ENCODE measurements at places on chromosomes 5 and 9. TPM values are rescaled to one million over a fixed set of nuclear protein-coding genes. Genes with fewer than 3 reads are reported as not detected.

GRCh38 chr5:157744051-157745011, 819 bp downstream of the LSM11 start:
- peaks cover 18% of the 10 kb centered on the region for H3K4me1 ChIP-seq
- peak overlapping the region; percentile 93 for H3K4me3 ChIP-seq
- peak overlapping the region; percentile 43 for H3K27ac ChIP-seq
- DNase-seq, result peak; percentile 74
- no peaks in the 10 kb centered on the region for H3K36me3 ChIP-seq
- peaks cover 5% of the 10 kb centered on the region for H3K27me3 ChIP-seq

DNA sequence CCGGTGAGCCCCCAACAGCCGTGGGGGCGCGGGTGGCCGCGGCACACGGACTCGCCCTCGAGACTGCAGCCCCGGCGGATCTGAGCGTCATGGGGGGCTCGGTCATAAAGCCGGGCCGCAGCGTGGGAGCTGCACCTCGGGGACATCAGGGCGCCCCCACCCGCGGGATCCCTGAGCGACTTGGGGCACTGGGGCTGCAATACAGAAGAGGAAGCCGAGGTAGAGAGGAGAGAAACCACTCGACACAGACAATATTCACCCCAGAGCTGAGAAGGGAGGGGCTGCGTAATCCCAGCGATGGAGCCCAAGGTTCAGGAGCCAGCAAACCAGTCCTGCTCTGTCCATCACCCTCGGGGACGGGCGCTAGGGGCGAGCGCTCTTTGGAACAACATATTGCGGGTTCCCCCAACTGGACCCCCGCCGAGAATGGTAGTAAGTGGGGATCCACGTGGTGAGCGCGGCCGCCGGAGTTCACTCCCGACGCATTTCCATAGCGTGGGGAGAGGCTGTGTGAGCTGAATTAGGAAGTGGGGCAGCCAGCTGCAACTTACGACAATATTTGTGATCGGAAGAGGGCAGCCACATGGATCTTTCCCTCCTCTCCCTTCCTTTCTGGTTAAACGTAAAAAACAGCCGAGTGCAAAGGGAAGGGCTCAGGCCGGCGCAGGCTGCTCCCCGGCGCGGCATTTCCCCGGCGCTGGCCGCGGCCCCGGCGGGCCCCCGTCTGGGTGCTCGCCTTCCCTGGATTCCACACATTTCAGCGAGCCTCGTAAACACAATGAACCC, 9.9 kb downstream of the PTCH1 start:
- peak; percentile 76 for DNase-seq
- H3K4me3 ChIP-seq, result peak overlapping the region; percentile 99
- H3K27ac ChIP-seq, result peak overlapping the region; percentile 95
- peaks cover 26% of the 10 kb centered on the region for H3K4me1 ChIP-seq

- no peak overlapping the region for H3K27ac ChIP-seq
- H3K27me3 ChIP-seq, result no peaks in the 10 kb centered on the region
Observed at GRCh38 chr5:61319388-61320146, 12.5 kb upstream of the ZSWIM6 start.

DNA sequence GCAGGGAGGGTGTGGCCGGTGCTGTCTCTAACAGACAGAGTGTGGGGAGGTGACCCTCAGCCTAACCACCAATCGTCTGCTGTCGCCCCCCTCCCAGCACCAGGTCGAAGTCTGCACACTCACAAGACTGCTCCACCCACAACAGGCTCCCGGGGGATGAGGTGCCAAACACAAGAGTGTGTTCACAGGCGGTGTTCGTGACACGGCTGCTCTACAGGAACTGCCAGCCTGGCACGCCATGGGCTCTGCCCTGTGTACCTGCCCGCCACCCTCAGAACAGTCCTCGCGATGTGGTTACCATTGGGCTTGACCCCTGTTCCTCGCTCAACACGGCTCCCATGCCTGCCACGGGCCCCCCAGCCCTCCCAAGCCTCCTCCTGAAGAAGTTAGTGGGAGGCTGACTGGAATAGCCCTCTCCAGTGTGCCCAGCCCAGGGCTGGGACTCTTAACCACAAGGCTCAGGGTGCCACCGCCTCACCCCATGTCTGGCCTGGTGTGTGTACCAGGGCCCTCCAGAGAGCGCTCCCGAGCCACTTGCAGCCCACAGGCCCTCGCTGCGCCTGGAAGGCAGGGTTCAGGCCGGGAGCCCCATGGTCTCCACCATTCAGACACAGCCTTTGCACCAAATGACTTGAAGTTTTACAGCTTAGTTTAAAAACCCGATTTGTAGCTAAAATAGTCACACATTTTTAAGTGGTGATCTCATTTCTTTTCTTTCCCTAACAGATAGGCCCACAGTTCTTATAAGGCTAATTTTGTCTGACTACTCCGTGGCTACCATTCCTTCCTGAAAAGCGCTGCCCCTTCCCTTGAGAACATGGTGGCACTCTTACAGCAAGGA, 102.5 kb downstream of the CAMSAP1 start:
- DNase-seq, result no peak
- no peaks in the 10 kb centered on the region for H3K27me3 ChIP-seq
- no peak overlapping the region for H3K27ac ChIP-seq
- H3K36me3 ChIP-seq, result no peaks in the 10 kb centered on the region
- no peaks in the 10 kb centered on the region for H3K4me1 ChIP-seq
- no peak overlapping the region for H3K4me3 ChIP-seq

DNA sequence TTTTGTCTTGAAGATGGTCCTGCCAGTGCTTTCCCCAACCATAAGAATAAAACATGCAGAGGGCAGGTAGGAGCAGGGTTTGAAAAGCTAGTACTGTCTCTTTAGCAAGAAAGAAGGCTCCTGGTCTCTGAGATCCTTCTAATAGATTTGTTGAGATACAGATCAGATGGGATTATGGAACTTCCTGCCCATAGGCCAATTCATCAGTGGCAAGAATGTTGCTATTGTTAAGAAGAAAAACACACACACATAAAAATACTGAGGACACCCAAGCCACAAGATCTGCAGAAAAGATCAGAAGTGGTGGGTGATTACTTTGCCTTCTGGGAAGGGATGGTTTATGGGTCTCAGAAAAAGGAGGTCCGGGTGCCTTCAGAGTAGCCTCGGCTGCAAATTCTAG, 59.8 kb downstream of the TNC start:
- no peak for DNase-seq
- peaks cover 3% of the 10 kb centered on the region for H3K36me3 ChIP-seq
- H3K4me1 ChIP-seq, result no peaks in the 10 kb centered on the region
- peaks cover 4% of the 10 kb centered on the region for H3K27me3 ChIP-seq

- no peaks in the 10 kb centered on the region for H3K36me3 ChIP-seq
- H3K27ac ChIP-seq, result no peak overlapping the region
- DNase-seq, result no peak
- H3K4me1 ChIP-seq, result no peaks in the 10 kb centered on the region
Observed at GRCh38 chr5:132100672-132101261, 27.2 kb downstream of the CSF2 start.

DNA sequence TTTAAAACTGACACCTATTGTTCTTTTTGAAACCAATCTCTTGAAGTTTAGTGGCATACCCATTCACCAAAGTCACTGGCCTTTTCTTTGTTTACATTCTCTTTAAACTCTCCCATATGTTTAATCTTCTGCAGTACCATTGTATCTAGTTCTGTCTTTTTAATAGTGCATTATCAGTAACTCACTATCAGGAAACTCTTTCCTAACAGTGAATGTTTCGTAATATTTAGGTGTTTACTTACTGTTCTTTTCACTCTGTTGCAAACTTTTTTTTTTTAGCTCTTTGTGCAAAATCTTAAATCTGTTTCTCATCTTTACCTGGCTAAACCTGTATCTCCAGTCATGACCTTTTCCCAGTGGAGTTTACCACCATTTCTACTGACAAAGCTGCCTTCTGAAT, 17.2 kb downstream of the SMAD5 start:
- DNase-seq, result no peak
- peak overlapping the region; percentile 28 for H3K27ac ChIP-seq
- H3K27me3 ChIP-seq, result no peaks in the 10 kb centered on the region

DNA sequence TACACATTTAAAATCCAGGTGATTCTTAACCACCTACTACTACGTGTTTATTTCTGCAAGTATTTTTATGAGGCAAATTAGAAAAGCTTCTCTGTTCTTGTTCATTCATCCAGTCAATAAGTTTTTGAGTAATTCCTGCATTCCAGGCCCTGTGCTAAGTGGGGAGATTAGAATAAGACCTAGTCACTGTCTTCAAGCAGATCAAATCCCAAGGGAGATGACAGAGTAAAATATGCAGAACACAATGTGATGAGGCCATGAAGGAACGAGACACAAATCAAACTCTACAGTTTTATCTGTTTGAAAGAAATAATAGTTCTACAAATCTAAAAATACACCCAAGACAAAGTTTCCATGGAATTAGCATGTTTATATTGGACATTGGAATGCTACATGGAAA, 158.8 kb downstream of the CEP120 start:
- no peak overlapping the region for H3K27ac ChIP-seq
- DNase-seq, result no peak
- no peaks in the 10 kb centered on the region for H3K36me3 ChIP-seq
- H3K4me3 ChIP-seq, result no peak overlapping the region
- no peaks in the 10 kb centered on the region for H3K4me1 ChIP-seq

DNA sequence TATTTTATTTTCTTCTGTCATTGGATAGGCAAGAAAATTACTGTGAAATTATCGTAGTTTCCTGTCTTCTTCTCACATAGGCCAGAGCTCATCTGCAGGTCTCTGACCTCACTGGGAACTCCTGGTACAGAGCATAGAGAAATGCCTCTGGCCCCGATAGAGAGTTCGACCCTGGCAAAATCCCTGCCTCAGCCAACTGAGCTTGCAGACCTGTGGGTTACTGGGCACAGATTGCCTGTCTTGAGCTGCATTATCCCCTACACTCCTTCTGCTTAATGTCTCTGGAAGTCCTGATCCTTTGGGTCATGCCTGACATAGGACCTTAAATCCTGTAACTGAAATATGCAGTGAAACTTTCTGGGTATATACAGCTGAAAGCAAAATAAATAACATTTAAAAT, 439.3 kb upstream of the CTNND2 start:
- no peaks in the 10 kb centered on the region for H3K36me3 ChIP-seq
- no peak overlapping the region for H3K27ac ChIP-seq
- H3K27me3 ChIP-seq, result no peaks in the 10 kb centered on the region

DNA sequence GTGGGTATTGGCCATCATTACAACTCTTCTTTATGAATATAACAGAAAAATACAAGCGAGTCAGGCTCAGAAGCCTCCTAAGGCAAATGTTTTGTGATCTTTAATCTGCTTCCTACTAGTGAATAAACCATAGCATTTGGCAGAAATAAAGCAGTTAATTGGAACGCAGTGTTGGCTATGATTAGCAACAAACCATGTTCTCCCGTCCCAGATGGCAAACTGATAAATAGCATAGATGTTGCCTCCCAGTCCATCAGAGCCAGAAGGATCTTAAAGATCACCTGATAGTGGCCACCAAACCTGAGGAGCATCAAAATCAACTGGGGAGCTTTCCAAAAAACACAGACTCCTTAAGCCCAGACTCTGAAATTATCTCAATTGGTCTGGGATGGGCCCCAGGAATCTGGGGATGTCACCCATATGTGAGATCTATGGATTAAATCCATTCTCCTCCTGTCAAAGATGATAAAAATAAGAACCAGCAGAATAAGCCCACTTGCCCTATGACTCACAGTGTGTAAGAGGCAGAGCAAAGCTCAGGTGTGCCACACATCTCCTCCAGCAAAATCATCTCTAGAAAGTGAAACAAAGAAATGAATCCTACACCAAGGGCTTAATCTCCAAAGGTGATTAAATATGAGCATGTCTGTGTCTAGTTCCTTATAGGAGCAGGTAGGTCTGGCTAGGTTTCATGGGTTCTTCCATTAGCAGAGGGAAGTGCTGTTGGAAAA, 50.3 kb downstream of the APBA1 start:
- H3K27me3 ChIP-seq, result no peaks in the 10 kb centered on the region
- no peaks in the 10 kb centered on the region for H3K4me1 ChIP-seq
- no peak overlapping the region for H3K4me3 ChIP-seq
- no peaks in the 10 kb centered on the region for H3K36me3 ChIP-seq

DNA sequence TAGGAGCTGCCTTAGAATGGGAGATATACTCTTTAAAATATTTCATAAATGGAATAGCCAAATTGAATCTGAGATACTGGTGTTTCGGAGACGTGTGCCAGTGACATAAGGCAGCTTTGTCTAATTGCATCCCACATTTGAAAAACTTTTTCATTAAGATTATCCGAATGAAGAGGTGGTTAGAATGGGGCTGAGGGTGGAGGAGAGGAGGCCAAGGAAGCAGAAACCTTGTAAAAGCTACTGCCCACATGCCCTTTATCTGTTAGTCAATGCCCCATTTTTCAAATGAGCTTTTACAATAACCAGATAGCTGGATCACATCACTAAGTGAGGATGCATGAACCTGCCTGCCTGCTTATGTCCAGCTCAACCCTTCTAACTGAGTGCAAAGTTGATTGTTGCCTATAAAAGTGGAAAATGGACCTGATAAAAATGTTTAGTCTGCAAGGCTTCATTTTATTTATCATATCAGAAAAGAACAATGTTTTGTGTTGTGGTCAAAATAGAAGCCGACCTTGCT, 34.8 kb downstream of the SNX24 start:
- no peak overlapping the region for H3K27ac ChIP-seq
- no peaks in the 10 kb centered on the region for H3K27me3 ChIP-seq
- H3K4me3 ChIP-seq, result no peak overlapping the region

GRCh38 chr5:142544946-142545649, 140.8 kb downstream of the FGF1 start:
- H3K27ac ChIP-seq, result no peak overlapping the region
- DNase-seq, result no peak
- no peaks in the 10 kb centered on the region for H3K36me3 ChIP-seq
- no peak overlapping the region for H3K4me3 ChIP-seq
- peaks cover 35% of the 10 kb centered on the region for H3K4me1 ChIP-seq

- H3K36me3 ChIP-seq, result no peaks in the 10 kb centered on the region
- no peak for DNase-seq
- H3K27ac ChIP-seq, result no peak overlapping the region
- H3K27me3 ChIP-seq, result peaks cover 21% of the 10 kb centered on the region
- peaks cover 6% of the 10 kb centered on the region for H3K4me1 ChIP-seq
Observed at GRCh38 chr9:135227641-135228251, 140.3 kb downstream of the OLFM1 start.

GRCh38 chr5:74801197-74801596, 34.1 kb downstream of the NSA2 start:
- H3K4me3 ChIP-seq, result no peak overlapping the region
- no peaks in the 10 kb centered on the region for H3K36me3 ChIP-seq
- no peak overlapping the region for H3K27ac ChIP-seq
- no peak for DNase-seq
- no peaks in the 10 kb centered on the region for H3K27me3 ChIP-seq
- H3K4me1 ChIP-seq, result no peaks in the 10 kb centered on the region

GRCh38 chr5:71946343-71947030, 160.8 kb upstream of the MAP1B start:
- H3K4me1 ChIP-seq, result no peaks in the 10 kb centered on the region
- no peaks in the 10 kb centered on the region for H3K36me3 ChIP-seq
- no peak overlapping the region for H3K4me3 ChIP-seq
- H3K27ac ChIP-seq, result no peak overlapping the region
- no peak for DNase-seq
- H3K27me3 ChIP-seq, result peaks cover 3% of the 10 kb centered on the region

PAX5 gene
- not detected for total RNA-seq

IFNA5 gene
- total RNA-seq, result not detected

SPINK13 gene
- total RNA-seq, result not detected

SLC2A8 gene
- total RNA-seq, result 40.2 TPM

CCDC69 gene
- total RNA-seq, result 11.2 TPM

All from type B pancreatic cell (in vitro differentiated cells).